CD4-positive, alpha-beta T cell (primary cell): ENCODE measurements at places on chromosomes 1 and 21.
A peak's percentile ranks its signal among the peaks of the same experiment; 100 is the strongest.

GRCh38 chr1:43073490-43074230, 98.4 kb downstream of the EBNA1BP2 start:
- DNase-seq: peak; percentile 74

- no peak for DNase-seq
Measured at GRCh38 chr1:72100771-72101170, 181.6 kb downstream of the NEGR1 start.

GRCh38 chr1:48697066-48697707, 79.5 kb downstream of the BEND5 start:
- peak; percentile 10 for DNase-seq

DNA sequence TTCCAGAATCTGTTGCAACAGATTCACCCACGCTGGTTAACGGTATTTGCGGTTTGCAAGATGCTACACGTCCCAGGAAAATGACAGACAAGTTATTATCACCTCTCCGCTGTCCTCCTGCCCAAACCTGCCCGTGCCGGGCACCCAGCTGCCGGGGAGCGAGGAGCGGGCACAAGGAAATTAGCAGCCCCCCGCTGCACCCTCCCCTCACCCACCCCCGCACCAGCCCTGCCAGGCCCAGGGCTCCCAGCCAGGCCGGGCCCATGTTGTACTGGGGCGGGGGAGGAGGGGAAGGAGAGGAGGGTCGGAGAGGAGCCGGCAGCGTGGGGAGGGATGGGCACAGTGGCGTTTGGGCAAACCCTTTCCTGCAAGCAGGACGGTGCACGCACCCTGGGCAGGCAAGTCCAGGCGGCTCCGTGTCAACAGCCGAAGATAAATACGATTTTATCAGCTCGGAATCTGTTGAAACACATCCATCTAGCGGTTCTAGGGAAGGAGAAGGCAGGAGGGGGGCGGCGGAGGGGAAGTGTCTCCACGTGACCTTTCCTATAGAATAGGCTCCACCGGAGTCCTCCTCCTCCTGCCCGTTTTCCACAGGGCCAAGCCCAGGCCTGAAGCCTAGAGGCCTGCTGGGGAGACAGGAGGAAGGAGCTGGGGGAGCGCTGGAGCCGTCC, 35.1 kb upstream of the CCDC27 start:
- no peak for DNase-seq

GRCh38 chr1:8831340-8831739, 13.9 kb upstream of the RERE start:
- DNase-seq: no peak

DNA sequence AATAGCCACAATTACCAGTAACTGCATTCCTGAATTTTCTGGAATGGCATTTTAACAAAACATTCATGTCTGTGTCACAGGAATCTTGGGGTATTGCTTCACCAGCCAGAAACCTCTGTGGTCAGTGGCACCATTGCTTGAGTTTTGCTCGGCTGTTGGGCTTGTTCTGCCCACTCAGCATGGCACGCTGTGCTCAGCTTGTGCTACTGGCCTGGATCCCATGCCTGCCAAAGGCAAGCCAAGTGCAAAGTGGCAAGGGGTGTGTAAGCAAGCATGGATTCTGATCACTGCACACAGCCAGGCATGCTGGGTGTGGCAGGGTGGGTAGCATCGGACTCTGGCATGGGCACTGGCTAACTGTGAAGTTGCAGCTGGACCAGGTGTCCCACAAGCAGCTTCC, 1150.9 kb downstream of the MRPL39 start:
- DNase-seq: no peak
